Subcutaneous adipose tissue (tissue), 4 donors: ENCODE measurements at places on chromosomes 16 and 17. TPM values are rescaled to one million over a fixed set of nuclear protein-coding genes. Genes with fewer than 3 reads are reported as not detected.

The MMP25 gene
- not detected for total RNA-seq

The PDE6G gene
- not detected for total RNA-seq

The GPR142 gene
- not detected for total RNA-seq

The HAP1 gene
- total RNA-seq, result not detected

The OTOP3 gene
- total RNA-seq, result not detected

The TSEN54 gene
- 23.5 TPM for total RNA-seq

The CPSF4L gene
- not detected for total RNA-seq

The HOXB8 gene
- 0.75 TPM for total RNA-seq

The EXOC3L1 gene
- total RNA-seq, result 2.0 TPM

The PDILT gene
- total RNA-seq, result not detected

The DOC2B gene
- 5.3 TPM for total RNA-seq

The FOXN1 gene
- total RNA-seq, result not detected

The TERB1 gene
- total RNA-seq, result not detected

The UTP4 gene
- total RNA-seq, result 27.7 TPM

The GTF3C1 gene
- 41.6 TPM for total RNA-seq

The WSB1 gene
- total RNA-seq, result 141 TPM

The PPP1R1B gene
- total RNA-seq, result 30.3 TPM

The C16orf96 gene
- not detected for total RNA-seq

The KRTAP4-9 gene
- not detected for total RNA-seq

The FBXW10B gene
- 0.34 TPM for total RNA-seq

The ABCC11 gene
- total RNA-seq, result not detected

The PTGES3L gene
- not detected for total RNA-seq

The P2RX5 gene
- total RNA-seq, result not detected

The MGAT5B gene
- total RNA-seq, result 0.88 TPM

The ITGA2B gene
- 0.44 TPM for total RNA-seq

The GCGR gene
- total RNA-seq, result 0.38 TPM

The SULT1A2 gene
- 1.1 TPM for total RNA-seq

The IL17C gene
- not detected for total RNA-seq

The TMEM98 gene
- 54.6 TPM for total RNA-seq

The KRT39 gene
- total RNA-seq, result not detected

The PLA2G10 gene
- total RNA-seq, result 2.4 TPM

The AATK gene
- 2.0 TPM for total RNA-seq

The PYDC1 gene
- not detected for total RNA-seq

The MYO15B gene
- total RNA-seq, result 51.5 TPM

The PRDM7 gene
- not detected for total RNA-seq
